CD4-positive, alpha-beta T cell treated with Interleukin-6 for 4 hours (primary cell): ENCODE measurements at places on chromosomes 6 and 20.
A peak's percentile ranks its signal among the peaks of the same experiment; 100 is the strongest.

GRCh38 chr6:54716877-54717276, 129.7 kb upstream of the FAM83B start:
- no peak for DNase-seq

- DNase-seq: peak; percentile 14
Measured at GRCh38 chr20:1802385-1803060, 92.7 kb upstream of the SIRPA start.

DNA sequence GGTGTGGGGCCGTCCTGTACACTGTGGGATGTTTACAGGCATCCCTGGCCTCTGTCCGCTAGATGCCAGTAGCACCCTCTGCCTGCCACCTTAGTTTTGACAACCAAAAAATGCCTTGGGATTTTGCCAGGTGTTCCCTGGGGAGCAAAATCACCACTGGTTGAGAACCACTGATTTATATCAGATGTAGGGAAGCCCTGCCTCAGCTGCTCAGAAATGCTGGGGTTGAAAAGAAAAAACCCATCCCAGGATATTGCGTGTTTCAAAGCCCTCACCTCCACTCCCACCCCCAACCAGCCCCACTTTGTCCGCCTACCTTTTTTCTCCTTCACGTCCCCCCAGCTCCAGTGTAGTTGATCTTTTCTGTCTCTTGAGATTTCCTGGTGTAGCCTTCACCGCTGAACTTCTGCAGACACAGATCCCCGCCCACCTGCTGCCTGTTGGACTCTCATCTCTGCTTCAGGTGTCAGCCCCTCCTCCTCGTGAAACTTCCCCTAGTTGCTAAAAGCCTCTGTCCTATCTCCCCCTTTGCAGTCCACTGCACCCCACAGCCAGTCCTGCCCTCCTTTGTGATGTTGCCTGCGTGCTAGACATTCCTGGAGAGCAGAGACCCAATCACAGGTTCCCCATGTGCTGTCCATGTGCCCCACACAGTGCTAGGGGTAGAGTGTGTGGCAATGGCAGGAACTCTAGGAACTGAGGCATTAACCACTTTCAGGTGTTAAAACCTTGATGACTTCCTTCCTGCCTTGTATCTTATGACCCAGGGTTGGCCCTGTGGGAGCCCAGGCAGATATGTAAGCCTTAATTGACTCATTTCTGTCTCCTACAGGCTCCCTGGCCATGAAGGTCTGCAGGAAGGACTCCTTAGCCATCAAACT, 98.9 kb downstream of the TBC1D7 start:
- DNase-seq: peak; percentile 8

GRCh38 chr6:71238351-71238750, 50.3 kb upstream of the OGFRL1 start:
- no peak for DNase-seq

GRCh38 chr6:65191471-65191870, 515.6 kb downstream of the EYS start:
- no peak for DNase-seq

GRCh38 chr6:163346497-163346961, 68.0 kb upstream of the QKI start:
- DNase-seq: no peak

- no peak for DNase-seq
Measured at GRCh38 chr20:11130554-11131166, 456.9 kb upstream of the JAG1 start.

DNA sequence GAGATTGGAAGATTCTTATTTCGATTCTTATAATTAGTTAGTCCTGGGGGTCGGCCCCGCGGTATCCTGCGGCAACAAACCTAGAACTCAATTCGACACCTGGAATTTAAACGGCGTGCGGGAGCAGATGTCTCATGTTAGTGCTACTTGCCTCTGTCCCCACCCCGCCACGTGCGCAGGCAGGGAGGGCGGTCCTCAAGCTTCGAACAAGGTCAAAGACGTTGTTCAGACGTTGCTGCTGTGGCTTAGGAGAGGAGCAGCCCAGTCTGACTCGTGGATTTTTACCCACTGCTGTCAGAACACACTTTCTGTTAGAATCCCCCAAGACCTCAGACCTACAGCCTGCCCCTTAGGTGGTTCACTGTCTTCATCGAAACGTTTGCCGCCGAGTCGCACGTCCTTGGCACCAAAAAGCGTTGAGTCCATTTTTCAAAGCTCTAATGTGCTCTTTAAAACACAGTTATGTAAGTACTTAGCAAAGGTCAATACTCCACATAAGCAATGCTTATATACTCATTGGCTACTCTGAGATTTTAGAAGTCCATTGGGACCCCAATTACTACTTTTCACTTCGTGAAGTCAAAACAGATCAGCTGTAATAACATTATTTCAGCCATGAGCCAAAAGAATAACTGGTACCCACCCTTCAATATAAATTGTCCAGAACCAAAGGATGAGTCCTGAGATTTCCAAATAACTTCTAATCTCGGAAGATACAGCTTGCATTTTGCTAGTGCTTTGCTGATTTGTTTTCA, 2.7 kb upstream of the C6orf62 start:
- DNase-seq: peak; percentile 86

GRCh38 chr6:19153270-19153980, 683.7 kb upstream of the ID4 start:
- DNase-seq: no peak

- no peak for DNase-seq
Measured at GRCh38 chr6:23179994-23180393, 610.6 kb downstream of the HDGFL1 start.

GRCh38 chr6:73528897-73529296, 8.1 kb upstream of the EEF1A1 start:
- DNase-seq: no peak

DNA sequence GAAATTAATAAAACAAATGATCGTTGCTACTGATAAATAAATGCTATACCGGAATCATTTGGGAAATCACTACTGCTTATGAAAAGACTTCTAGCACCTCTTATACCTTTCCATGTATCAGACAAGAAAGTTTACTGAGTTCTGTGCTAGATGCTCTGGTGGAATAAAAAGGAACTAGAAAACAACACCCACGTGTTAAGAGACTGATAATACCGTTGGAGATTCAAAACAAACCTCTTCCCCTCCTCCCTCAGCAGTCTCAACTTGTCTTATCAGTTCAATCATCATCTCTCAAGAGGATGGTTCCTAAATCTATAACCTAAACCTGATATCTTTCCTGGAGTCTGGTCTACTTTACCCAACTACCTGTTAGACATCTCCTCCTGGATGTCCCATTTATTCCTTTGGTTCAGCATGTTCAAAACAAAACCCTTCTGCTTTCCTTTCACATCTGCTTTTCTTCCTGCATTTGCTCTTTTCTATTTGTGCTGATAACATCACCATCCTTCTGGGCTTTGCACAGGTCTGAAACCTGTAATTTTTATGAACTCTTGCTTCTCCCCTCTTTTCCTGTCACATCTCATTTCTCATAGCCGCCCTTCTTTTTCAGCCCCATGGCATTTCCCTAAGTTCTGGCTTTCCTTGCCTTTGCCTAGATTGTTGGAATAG, 122.2 kb downstream of the COL19A1 start:
- no peak for DNase-seq

- no peak for DNase-seq
Measured at GRCh38 chr6:36110050-36110449, 20.3 kb upstream of the MAPK13 start.
